ENCODE measurements at places on chromosomes 2 and 18.
A peak's percentile ranks its signal among the peaks of the same experiment; 100 is the strongest.

- DNase-seq: no peak
Observed at GRCh38 chr18:75454022-75454795, 26.7 kb upstream of the SMIM21 start.

- no peak for DNase-seq
Observed at GRCh38 chr2:28471214-28471613, 24.6 kb upstream of the PLB1 start.

DNA sequence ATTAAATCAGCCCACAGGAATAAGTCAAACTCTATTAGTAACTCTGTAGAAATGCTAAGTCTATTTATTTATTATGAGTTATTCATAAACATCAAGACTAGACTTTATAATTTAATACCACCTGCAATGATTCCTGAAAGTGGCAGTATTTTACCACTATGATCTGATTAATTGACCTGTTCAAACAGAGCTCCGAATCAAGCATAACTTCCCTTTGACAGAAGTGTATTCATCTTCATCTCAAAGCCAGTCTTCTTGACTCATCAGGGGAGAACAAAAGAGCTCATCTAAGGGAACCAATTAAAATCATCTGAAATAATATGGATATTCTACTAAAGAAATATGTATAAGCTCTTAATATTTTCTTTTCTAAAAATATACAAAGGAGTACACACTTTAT is 122.3 kb downstream of the MBD2 start:
- no peak for DNase-seq

DNA sequence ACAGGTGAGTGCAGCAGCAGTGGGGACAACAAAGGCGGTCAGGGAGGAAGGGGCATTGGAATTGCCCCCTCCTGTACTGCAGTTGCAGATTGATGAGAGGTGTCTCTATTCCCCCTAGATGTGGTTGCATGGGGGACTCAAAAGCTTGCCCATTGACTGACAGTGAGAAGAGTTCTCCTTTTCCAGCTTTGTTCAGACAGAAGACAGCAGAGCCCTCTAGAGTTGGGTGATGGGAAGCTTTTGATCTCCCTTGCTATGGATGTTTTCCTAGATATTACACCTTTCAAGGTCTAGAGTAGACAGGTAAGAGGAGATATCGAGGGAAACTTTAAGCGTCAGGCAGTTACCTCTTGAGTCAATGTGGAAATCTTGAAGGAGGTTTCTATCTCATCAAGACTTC is 2.9 kb downstream of the PROKR1 start:
- DNase-seq: no peak

DNA sequence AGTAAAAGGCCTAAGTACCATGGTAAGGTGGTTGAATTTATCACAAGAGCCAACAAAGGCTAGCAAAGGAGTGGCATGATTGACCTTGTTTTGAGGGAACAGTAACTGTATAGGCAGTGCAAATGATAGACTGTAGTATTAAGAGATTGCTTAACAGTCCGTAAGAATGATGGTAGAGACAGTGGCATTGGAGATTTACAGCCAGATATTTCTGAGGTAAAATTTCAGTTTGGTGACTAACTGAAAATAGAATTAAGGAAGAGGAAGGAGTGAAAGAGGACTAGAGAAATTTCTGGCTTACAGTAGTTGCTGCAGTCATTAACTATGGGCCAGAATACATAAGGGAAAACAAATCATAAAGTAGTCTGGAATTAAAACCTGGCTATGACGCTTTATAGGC is 4.4 kb upstream of the BAZ2B start:
- DNase-seq: no peak

GRCh38 chr2:197673606-197674005 is 1.8 kb downstream of the RFTN2 start:
- DNase-seq: no peak

- no peak for DNase-seq
Observed at GRCh38 chr2:215531284-215531683, 95.4 kb upstream of the FN1 start.

DNA sequence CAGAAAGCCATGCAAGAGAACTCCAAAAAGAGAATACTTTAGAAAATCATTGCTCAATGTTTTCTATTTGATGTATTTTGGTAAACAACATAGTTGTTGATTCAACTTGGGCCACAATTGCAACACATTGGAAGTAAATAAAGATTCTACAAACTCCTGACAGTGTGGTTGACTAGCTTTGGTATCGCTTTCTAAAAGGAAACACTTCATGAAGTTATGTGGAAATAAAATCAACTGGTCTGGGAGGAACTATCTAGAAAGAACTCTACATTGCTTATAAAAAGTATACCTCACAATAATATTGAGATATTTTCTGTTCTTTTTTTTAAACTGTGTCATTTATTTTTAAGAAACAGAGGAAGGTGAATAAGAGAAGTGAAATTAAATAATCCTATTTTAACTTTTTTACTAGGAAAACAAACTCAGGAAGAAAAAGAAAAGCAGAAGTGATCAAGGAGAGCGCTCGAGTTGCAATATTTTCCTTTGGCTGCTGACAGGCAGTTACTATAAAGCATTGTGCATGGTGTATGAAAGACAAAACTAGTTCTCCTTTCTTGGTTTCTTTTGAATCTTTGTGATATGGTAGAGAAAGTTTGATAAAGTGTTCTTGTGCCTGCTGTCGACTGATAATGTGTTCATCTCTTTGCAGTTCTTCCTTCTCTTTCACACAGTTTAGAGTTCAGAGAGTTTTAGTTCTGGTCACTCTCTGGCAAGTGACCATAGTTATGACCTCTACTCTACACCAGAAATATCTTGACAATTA is 3.0 kb downstream of the DHRS9 start:
- DNase-seq: no peak

DNA sequence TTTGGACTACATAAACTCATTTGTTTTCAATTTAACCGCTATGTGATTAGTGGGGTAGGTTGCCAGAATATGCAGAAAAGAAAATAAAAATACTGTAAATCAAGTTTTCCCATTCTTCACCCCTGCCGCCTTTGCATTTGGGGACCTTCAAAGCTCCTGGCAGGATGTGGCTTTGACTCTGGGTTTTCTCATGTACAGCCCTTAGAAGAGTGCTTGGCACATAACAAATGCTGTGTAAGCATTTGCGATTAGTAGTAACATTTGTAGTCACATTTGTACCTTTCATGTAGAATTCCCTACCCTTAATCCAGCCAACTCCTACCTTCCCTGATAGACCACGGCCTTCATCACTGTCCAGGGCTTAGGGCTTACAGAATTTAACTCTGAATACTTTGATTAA is 262.6 kb downstream of the MREG start:
- no peak for DNase-seq

DNA sequence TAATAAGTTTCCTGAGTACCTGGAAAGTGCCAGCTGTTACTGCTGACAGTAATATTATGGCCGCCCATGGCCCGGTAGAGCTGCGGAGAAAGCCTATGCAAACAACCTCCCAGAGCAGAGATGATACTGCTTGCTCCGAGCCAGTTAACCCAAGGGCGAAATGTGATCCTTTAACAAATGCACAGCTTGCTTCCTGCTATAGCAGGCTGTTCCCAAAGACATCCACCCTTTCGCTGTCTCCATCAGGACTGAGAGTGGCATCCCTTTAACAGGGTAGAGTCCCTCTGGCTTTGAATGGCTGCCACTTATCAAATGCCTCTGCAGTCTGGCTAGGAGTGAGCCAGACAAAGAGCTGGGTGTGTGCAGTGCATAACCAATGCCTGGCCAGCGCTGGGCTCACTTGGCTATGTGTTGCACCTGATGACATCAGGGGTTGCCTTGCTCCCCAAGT is 69.7 kb upstream of the DAPL1 start:
- DNase-seq: no peak

- no peak for DNase-seq
Observed at GRCh38 chr2:173164396-173164795, 88.8 kb downstream of the MAP3K20 start.

DNA sequence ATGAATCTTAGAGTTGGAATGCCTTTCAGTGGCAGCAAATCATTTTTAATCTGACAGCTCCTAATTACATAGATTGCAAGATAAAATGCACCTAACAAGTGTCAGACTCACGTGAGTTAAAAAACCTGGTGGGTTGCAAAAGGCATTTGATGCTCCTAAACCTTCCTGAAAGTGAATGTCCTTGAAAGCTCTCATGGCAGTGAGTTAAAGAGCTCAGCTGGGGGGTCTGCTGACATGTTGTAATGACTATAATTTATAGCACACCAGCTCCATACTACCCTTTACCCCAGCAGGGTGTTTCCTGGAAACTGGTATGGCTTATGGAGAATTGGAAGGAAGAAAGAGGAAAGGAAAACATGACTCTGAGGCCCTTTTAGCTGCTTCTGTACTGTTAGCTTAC is 91.9 kb upstream of the CAVIN2 start:
- no peak for DNase-seq

DNA sequence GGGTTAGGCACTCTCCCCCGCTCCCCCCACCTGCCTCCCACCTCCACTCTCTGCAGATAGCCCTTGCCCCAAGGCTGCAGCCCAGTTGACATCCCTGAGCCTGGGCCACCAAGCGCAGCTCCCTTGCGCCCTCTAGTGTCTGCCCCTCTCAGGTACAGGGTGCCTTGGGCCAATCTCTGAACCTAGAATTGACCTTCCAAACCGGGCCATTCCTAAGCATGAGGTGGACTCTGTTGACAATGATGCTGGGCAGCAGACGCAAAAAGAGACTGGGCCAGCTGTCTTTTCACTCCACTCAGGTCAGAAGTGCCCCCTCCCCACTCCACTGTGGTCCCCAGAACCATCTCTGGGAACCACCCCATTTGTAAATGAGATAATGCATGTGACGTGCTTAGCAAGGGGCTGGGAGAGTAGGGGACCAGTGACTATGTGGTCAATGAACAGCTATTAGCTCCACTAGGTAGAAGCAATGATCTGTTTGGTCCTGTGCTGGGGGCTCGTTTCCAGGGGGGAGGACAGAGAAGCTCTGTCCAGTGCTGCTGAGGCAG is 43.3 kb upstream of the PLB1 start:
- no peak for DNase-seq

GRCh38 chr2:114157057-114157385 is 267.1 kb downstream of the ACTR3 start:
- no peak for DNase-seq

DNA sequence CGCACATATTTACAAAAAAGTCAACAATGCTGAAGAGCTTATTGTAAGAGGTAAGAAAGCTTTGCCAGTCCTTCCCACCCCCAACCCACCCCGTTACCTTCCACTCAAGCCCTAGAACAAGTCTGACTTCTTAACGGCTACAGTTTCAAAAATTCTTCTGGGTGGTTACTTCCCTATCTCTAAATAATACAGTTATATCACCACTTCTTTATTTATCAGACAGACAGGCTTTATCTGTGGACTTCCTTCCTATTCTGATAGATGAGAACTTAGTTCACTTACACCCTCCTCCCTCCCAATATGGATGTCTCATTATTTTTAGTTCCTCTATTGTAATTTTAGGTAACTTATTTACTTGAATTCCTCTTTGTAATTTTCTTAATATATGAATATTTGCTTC is 26.7 kb upstream of the ACTR3 start:
- no peak for DNase-seq

GRCh38 chr2:183678908-183679307 is 554.7 kb downstream of the NUP35 start:
- no peak for DNase-seq

GRCh38 chr2:41622301-41622700 is 425.5 kb upstream of the PKDCC start:
- DNase-seq: no peak

- DNase-seq: peak; percentile 73
Observed at GRCh38 chr2:70789304-70790135, 923 bp downstream of the FIGLA start.

- DNase-seq: no peak
Observed at GRCh38 chr2:182866095-182866460, 359 bp downstream of the FRZB start.

DNA sequence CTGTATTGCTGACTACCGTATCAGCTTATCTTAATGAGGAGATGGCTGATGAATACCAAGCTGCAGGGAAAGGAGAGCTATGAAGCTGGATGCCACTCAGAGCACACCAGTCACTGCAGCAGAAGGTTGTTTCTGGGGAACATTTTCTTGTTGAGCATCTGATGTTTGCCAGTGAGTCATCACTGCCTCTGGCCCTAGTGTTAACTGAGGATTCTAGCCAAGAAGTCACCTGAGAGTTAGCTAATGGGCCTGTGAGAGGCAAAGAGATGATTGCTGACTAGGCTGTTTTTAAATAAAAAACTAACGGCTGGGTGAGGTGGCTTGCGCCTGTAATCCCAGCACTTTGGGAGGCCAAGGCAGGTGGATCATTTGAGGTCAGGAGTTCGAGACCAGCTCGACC is 37.9 kb downstream of the CCDC150 start:
- no peak for DNase-seq

GRCh38 chr2:77016443-77017354 is 505.5 kb downstream of the LRRTM4 start:
- no peak for DNase-seq

Data from type B pancreatic cell (in vitro differentiated cells).